ENCODE measurements at places on chromosomes 5 and 9.

- DNase-seq = no peak
Measured at GRCh38 chr9:124254261-124254682, 3.5 kb upstream of the NEK6 start.

GRCh38 chr5:39211773-39212172, 7.6 kb downstream of the FYB1 start:
- no peak for DNase-seq

DNA sequence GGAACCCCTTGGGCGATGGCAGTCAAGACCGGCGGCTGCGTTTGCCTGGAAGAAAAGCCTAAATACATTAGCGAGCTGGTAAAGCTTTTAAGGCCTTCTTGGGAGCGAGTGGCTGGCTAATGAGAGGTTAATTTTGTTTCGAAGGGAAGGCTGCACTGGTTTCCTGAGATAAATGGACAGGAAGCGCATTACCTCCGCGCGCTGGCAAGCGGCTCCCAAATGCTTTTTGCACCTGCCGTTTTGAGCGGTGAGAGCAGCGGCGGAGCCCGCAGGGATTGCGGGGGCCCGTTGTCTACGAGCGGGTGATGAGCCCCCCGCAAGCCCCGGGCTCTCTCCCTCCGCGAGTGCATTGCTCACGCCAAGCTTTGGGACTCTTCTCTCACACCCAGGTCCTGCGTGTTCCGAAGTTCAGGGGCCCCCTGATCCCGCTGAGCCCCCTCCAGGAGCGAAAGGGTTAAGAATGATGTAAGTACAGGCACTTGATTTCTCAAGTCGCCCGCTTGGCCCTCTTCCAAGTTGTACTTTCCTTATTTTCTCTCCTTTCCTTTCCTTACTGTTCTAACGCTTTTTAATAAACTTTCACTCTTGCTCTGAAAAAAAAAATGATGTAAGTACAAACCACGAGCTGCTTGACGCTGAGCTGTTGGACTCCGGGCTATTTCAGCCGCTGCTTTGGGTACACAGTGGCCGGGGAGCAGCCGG, 3.1 kb upstream of the RGMB start:
- no peak for DNase-seq

DNA sequence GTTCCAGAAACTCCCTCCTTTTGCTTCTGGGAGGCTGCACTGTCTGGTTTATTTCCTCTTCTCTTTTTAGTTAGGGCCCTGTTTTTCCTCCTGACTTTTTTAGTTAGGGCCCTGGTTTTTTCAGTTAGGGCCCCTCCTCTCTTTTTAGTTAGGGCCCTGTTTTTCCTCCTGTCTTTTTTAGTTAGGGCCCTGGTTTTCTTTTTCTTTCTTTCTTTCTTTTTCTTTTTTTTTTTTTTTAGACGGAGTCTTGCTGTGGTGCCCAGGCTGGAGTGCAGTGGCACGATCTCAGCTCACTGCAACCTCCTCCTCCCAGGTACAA, 15.1 kb downstream of the GSN start:
- no peak for DNase-seq

GRCh38 chr5:78647838-78648358, 674 bp downstream of the LHFPL2 start:
- DNase-seq = no peak
